ENCODE measurements at places on chromosomes 1 and 21. TPM values are rescaled to one million over a fixed set of nuclear protein-coding genes. Genes with fewer than 3 reads are reported as not detected.

Gene IGSF9
- 2.0 TPM for total RNA-seq

Gene FLG2
- not detected for total RNA-seq

Gene MRAP
- not detected for total RNA-seq

Gene APOBEC4
- 3.0 TPM for total RNA-seq

Gene G0S2
- total RNA-seq, result 19.9 TPM

Gene DRAM2
- total RNA-seq, result 73.9 TPM

Gene TMEM52
- total RNA-seq, result 1.4 TPM

Gene JAM2
- 36.2 TPM for total RNA-seq

Gene CSF3R
- total RNA-seq, result 214 TPM

Gene TSTD1
- 63.2 TPM for total RNA-seq

Gene SPATA21
- not detected for total RNA-seq

Gene KPRP
- total RNA-seq, result not detected

Gene PGBD2
- 9.1 TPM for total RNA-seq

Gene CGN
- 52.9 TPM for total RNA-seq

Gene GRIK1
- total RNA-seq, result not detected

Gene FCRL1
- total RNA-seq, result 4.2 TPM

Gene FCGR3B
- 50.1 TPM for total RNA-seq

Gene NCF2
- total RNA-seq, result 211 TPM

Gene NUDT4B
- total RNA-seq, result not detected

Gene CRABP2
- total RNA-seq, result 2.1 TPM

All from lower lobe of right lung (tissue), 2 donors.